ENCODE measurements at places on chromosomes 7 and 10. TPM values are rescaled to one million over a fixed set of nuclear protein-coding genes. Genes with fewer than 3 reads are reported as not detected.

Gene ZNF282
- total RNA-seq: 15.2 TPM

Gene PRTFDC1
- 5.2 TPM for total RNA-seq

Gene UMAD1
- 16.4 TPM for total RNA-seq

Gene KCNIP2
- total RNA-seq: 402 TPM

Gene EMX2
- not detected for total RNA-seq

Gene SYT15B
- total RNA-seq: 0.88 TPM

All from heart left ventricle (tissue), 16 donors.